ENCODE measurements at places on chromosomes 12 and 14.

- DNase-seq, result no peak
Observed at GRCh38 chr12:100234166-100234565, 32.7 kb downstream of the DEPDC4 start.

DNA sequence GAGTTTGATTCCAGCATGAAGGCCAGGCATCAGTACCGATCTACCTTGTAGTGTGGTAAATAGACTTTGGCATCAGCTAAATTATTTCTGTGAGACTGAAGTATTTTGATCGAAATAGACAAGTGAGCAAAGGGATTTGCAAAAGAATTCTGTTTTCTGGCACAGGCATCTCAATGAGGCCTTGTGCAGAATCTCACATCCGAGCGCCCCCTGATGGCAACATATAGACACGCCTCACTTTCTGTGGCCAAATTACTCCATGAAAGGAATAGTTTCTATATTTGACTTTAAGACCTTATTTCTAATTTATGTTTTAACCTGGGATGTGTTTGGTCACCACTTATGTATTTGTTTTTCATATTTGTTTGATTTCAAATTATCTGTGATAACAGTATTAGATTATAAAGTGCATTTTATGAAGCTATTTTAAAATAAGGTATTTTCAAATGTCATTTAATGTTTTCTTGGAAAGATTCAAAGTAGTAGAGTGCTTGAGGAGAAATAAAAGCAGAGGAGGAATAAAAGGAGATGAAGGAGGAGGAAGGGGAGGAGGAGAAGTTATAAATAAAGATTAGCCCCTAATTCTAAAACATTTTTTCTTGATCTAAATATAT is 731.9 kb downstream of the NRXN3 start:
- DNase-seq, result no peak

DNA sequence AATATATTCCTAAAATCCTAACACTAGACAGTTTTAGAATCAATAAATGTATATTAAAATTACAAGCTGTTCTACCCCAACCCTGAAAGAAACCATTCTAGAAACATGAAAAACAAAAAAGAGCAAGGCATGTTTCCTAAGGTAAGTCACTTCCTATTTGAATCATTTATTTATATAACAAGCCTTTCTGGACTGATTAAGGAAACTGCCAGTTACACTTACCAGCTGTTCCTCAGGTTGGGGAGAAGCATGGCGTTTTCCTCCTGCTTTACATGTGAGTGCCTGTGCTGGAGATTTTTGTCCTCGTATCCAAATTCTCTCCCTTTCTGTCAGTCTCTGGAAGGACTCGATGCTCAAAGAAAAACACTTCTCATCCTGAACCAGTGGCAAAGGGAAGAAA is 183.3 kb downstream of the EFCAB11 start:
- no peak for DNase-seq

DNA sequence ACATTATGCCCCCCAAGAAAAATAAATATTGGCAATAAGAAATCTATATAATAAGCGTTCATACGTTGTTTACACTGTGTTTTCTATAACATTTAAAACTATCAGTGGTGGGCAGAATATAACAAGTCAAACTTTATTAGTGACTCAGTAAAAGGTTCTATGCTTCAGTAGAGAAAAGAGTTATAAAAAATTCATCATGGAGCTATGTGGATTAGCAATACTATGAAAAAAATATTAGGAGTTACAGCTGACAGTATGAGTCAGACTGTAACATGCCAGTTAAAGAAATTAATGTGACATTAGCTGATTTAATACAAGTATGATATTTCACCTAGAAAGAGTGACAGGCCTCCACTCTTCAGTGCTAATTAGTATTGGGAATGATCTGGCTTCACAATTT is 125.1 kb upstream of the GARIN6 start:
- no peak for DNase-seq

- no peak for DNase-seq
Observed at GRCh38 chr12:24573621-24574020, 375.3 kb downstream of the BCAT1 start.

Data from stimulated activated CD4-positive, alpha-beta T cell treated with anti-CD3 and anti-CD28 coated beads, Interleukin-15, amount 100 ng/mL, for 48 hours (primary cell).